Common myeloid progenitor, CD34-positive (primary cell): ENCODE measurements at places on chromosomes 7 and 10.

DNA sequence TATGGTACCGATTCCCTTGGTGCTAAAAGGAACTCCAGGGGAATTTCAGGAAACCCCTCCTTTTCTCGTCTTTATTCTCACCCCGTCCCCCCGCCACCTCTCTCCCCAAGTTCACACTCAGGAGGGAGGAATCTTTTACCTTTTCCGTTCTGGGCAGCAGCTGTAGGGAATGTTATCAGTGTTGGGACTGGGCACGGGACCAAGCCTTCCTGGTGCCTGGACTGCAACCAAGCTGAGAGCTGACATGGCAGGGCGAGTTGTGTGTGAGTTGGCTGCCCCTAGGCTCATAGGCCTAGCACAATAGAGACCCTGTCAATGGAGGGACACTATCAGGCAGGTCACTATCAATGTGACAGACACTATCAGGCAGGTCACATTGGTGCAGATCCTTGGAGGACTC, 121.4 kb downstream of the TCF7L2 start:
- no peak overlapping the region for H3K4me3 ChIP-seq
- no peak for DNase-seq
- H3K4me1 ChIP-seq = no peaks in the 10 kb centered on the region
- no peak overlapping the region for H3K27ac ChIP-seq
- peaks cover 3% of the 10 kb centered on the region for H3K36me3 ChIP-seq

- H3K27ac ChIP-seq = no peak overlapping the region
- no peak overlapping the region for H3K4me3 ChIP-seq
- peaks cover 51% of the 10 kb centered on the region for H3K36me3 ChIP-seq
- H3K27me3 ChIP-seq = no peaks in the 10 kb centered on the region
- H3K4me1 ChIP-seq = no peaks in the 10 kb centered on the region
- no peak for DNase-seq
These were observed 1.5 kb upstream of the SAP25 start for GRCh38 chr7:100575206-100575631.

DNA sequence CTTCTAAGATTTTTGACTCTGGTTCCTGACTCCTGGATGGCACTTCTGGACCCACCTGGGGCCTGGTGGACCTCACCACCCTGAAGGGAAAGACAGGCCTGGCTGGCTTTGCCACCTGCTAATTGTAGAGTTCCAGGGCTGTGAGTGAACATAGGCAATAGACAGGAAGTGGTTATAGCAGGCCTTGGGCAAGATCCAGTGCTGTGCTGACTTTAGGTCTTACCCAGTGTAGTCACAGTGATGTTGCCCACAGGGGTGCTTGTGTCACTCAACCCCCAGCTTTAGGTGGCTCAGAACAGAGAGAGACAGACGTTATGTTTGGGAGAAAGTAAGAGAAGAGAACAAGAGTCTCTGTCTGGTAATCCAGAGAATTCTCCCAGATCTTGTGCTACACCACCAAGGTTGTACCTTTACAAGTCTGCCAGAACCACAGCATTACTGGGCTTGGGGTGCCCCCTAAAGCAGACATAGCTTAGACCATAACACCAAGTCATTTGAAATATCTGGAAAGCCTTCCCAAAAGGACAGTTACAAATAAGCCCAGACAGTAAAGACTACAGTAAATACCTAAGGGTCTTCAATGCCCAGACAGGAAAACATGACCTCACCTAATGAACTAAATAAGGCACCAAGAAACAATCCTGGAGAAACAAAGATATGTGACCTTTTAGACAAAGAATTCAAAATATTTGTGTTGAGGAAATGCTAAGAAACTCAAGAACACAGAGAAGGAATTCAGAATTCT, 303.4 kb downstream of the PCLO start:
- no peak for DNase-seq
- H3K27me3 ChIP-seq = no peaks in the 10 kb centered on the region
- no peaks in the 10 kb centered on the region for H3K36me3 ChIP-seq
- no peaks in the 10 kb centered on the region for H3K4me1 ChIP-seq

DNA sequence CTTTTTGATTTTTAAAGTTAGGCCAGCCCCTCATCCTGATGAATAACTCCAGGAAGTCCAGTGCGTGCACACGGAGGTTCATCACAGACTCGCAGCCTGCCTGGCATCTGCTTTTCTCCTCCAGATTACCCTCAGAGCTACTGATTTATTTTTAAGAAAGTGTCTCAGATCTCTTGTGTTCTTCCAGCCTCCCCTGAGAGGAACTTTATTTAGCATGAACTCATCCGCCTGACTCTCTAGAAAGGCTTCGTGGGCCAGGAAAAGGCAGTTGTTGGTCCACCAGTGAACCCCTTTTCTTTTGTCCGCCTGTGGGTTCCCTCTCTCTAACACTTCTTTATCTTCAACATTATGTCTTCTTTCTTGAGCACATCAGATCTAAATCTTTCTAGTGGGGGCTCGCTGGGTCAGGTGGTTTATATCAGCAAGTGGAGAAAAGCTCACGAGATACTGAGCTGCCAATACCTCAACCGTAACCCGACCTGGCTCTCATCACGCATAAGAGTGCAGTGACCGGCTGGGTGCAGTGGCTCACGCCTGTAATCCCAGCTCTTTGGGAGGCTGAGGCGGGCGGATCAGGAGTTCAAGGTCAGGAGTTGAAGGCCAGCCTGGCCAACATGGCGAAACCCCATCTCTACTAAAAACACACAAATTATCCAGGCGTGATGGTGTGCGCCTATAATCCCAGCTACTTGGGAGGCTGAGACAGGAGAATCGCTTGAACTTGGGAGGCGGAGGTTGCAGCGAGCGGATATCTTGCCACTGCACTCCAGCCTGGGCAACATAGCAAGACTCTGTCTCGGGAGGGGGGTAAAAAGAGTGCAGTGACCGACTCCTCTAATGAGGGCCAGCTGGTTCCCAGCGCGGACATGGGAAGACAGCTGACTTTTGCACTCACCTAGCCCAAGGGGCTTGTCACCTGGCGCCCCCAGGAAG, 162.3 kb downstream of the CCDC3 start:
- H3K4me3 ChIP-seq = no peak overlapping the region
- H3K4me1 ChIP-seq = no peaks in the 10 kb centered on the region
- H3K27me3 ChIP-seq = no peaks in the 10 kb centered on the region
- no peak for DNase-seq
- no peak overlapping the region for H3K27ac ChIP-seq
- H3K36me3 ChIP-seq = no peaks in the 10 kb centered on the region

GRCh38 chr7:140484951-140485499, 5.7 kb upstream of the MKRN1 start:
- no peaks in the 10 kb centered on the region for H3K36me3 ChIP-seq
- no peaks in the 10 kb centered on the region for H3K27me3 ChIP-seq
- no peak for DNase-seq
- H3K27ac ChIP-seq = no peak overlapping the region
- H3K4me1 ChIP-seq = peaks cover 9% of the 10 kb centered on the region

- no peaks in the 10 kb centered on the region for H3K4me1 ChIP-seq
- no peaks in the 10 kb centered on the region for H3K27me3 ChIP-seq
These were observed 31.1 kb downstream of the NEUROD6 start for GRCh38 chr7:31309407-31309806.

DNA sequence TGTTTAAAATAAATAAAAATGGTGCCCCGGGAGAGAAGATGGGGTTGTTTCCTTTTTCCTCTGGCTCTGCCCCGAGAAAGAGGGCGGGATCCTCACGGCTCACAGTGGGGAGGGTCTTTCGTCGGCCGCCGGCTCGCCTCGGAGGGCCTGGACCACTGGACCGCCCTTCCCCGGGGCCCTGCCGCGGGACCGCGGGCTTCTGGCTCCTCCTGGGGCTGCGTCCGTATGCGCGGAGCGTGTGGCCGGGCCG, 3.5 kb upstream of the IGF2BP3 start:
- H3K4me1 ChIP-seq = peaks cover 33% of the 10 kb centered on the region
- H3K4me3 ChIP-seq = peak overlapping the region; percentile 55
- no peak overlapping the region for H3K27ac ChIP-seq
- no peaks in the 10 kb centered on the region for H3K27me3 ChIP-seq
- DNase-seq = no peak
- H3K36me3 ChIP-seq = no peaks in the 10 kb centered on the region

DNA sequence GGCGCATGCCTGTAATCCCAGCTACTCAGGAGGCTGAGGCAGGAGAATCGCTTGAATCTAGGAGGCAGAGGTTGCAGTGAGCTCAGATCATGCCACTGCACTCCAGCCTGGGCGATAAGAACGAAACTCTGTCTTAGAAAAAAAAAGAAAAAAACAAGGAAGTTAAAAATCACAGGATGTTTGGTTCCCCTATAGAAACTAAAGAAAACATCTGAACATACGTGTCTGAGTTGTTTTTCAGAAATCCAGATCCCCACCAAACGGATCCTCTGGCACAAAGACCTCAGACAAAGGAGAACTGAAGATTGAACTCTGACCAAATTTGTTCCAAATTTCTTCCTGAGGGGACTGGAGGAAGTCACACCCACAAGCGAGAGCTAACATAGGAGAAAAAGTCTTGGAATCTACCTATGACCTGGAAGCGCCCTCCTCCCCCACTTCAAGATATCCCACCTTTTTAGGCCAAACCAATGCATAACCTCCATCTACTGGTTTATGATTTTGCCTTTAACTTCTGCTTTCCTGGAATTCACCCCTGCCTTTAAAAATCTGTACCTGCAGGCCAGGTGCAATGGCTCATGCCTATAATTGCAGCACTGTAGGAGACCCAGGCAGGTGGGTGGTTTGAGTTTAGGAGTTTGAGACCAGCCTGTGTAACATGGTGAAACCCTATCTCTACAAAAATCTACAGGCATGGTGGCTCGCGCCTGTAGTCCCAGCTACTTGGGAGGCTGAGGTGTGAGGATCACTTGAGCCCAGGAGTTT, 19.7 kb upstream of the SIRT1 start:
- DNase-seq = peak; percentile 34
- H3K4me1 ChIP-seq = no peaks in the 10 kb centered on the region
- no peaks in the 10 kb centered on the region for H3K27me3 ChIP-seq
- H3K36me3 ChIP-seq = no peaks in the 10 kb centered on the region
- no peak overlapping the region for H3K27ac ChIP-seq
- no peak overlapping the region for H3K4me3 ChIP-seq

DNA sequence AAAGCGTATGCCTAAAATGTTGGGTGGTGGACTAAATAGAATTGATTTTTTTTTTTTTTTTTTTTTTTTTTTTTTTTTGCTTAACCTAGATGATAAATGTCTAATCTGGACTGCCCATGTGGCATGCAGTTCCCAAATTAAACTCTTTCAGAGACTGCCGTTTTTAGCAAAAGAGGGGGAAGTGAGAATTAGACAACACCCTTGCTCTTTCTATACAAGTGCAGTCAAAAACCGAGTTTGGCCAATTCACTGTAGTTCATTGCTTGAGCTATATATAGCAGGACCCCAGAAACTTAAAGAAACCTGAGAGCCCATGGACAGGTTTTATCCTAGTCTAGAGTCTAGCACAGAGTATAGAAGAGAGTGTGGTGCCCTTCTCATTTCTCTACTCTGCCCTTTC, 141.9 kb downstream of the GRM3 start:
- no peak for DNase-seq
- H3K27me3 ChIP-seq = no peaks in the 10 kb centered on the region
- H3K4me3 ChIP-seq = no peak overlapping the region
- H3K27ac ChIP-seq = no peak overlapping the region

DNA sequence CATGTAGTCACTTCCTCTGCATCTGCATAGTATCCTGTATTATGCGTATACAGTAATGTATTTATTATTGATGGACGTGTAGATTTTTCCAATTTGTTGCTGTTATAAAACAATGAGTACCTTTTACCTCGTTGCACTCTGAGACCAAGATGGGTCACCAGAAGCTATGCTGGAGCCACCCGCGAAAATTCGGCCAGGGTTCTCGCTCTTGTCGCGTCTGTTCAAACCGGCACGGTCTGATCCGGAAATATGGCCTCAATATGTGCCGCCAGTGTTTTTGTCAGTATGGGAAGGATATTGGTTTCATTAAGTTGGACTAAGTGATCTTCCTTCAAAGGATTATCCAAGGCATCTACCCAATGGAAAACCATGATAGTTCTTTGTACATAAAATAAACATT, 1.0 kb downstream of the PSMC2 start:
- H3K4me1 ChIP-seq = peaks cover 26% of the 10 kb centered on the region
- DNase-seq = no peak
- H3K4me3 ChIP-seq = peak overlapping the region; percentile 94
- peak overlapping the region; percentile 97 for H3K27ac ChIP-seq
- no peaks in the 10 kb centered on the region for H3K27me3 ChIP-seq

DNA sequence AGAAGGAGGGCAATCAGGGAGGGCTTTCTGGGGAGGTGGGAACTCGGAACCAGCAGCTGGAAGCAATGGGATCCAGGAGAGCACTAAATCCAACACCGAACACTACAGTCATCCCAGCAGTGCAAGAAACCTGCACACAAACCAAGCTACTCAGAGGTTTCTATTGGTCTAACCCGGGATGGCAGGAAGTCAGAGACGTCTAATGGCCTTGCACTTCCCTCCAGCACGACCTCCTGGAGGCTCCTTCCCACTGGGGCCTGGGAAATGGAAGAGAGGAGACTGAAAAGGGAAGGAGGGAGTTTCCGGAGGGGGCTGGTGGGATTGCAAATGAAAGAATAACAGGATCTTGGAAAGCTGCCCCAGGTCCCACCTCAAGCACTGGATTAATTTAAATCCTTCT, 56.3 kb downstream of the TEX36 start:
- no peaks in the 10 kb centered on the region for H3K4me1 ChIP-seq
- no peaks in the 10 kb centered on the region for H3K27me3 ChIP-seq
- no peak overlapping the region for H3K27ac ChIP-seq
- no peaks in the 10 kb centered on the region for H3K36me3 ChIP-seq
- no peak overlapping the region for H3K4me3 ChIP-seq
- DNase-seq = no peak

GRCh38 chr10:83666762-83667161, 472.5 kb upstream of the GHITM start:
- H3K4me3 ChIP-seq = no peak overlapping the region
- no peak for DNase-seq
- no peaks in the 10 kb centered on the region for H3K36me3 ChIP-seq
- H3K4me1 ChIP-seq = no peaks in the 10 kb centered on the region

- H3K27me3 ChIP-seq = peaks cover 3% of the 10 kb centered on the region
- peaks cover 28% of the 10 kb centered on the region for H3K4me1 ChIP-seq
- H3K36me3 ChIP-seq = no peaks in the 10 kb centered on the region
- no peak overlapping the region for H3K4me3 ChIP-seq
These were observed 12.5 kb upstream of the SFRP5 start for GRCh38 chr10:97784200-97784810.

- no peak overlapping the region for H3K4me3 ChIP-seq
- H3K4me1 ChIP-seq = no peaks in the 10 kb centered on the region
- H3K27ac ChIP-seq = no peak overlapping the region
- H3K27me3 ChIP-seq = no peaks in the 10 kb centered on the region
- no peak for DNase-seq
- H3K36me3 ChIP-seq = no peaks in the 10 kb centered on the region
These were observed 111.2 kb upstream of the BET1 start for GRCh38 chr7:94115316-94115715.

DNA sequence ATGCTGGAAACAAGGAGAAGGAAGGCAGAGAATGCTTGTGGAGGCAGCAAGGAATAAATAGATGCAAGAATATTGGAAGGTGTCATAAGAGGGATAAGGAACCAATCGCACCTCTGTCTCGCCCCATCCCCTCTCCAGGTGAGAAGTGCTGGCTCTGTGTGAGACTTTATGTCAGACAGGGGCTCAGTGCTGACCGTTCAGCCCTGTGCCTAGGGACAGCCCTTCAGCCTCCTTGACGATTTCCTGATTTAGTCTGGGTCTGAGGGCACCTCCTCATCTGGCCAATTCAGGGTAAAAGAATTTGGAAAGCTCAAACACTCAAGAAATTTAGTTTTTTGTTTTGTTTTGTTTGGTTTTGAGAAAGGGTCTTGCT, 54.9 kb downstream of the FAM241B start:
- DNase-seq = no peak
- no peaks in the 10 kb centered on the region for H3K4me1 ChIP-seq
- no peaks in the 10 kb centered on the region for H3K36me3 ChIP-seq
- H3K27me3 ChIP-seq = no peaks in the 10 kb centered on the region
- H3K4me3 ChIP-seq = no peak overlapping the region

GRCh38 chr10:91378061-91378460, 32.1 kb upstream of the HECTD2 start:
- H3K4me3 ChIP-seq = no peak overlapping the region
- no peak overlapping the region for H3K27ac ChIP-seq
- no peaks in the 10 kb centered on the region for H3K36me3 ChIP-seq
